Stimulated activated CD4-positive, alpha-beta T cell treated with anti-CD3 and anti-CD28 coated beads, Interleukin-4, amount 100 ng/mL, for 24 hours (primary cell): ENCODE measurements at places on chromosomes 7 and 10.

- no peak for DNase-seq
Observed at GRCh38 chr10:3364768-3365480, 192.3 kb upstream of the PITRM1 start.

DNA sequence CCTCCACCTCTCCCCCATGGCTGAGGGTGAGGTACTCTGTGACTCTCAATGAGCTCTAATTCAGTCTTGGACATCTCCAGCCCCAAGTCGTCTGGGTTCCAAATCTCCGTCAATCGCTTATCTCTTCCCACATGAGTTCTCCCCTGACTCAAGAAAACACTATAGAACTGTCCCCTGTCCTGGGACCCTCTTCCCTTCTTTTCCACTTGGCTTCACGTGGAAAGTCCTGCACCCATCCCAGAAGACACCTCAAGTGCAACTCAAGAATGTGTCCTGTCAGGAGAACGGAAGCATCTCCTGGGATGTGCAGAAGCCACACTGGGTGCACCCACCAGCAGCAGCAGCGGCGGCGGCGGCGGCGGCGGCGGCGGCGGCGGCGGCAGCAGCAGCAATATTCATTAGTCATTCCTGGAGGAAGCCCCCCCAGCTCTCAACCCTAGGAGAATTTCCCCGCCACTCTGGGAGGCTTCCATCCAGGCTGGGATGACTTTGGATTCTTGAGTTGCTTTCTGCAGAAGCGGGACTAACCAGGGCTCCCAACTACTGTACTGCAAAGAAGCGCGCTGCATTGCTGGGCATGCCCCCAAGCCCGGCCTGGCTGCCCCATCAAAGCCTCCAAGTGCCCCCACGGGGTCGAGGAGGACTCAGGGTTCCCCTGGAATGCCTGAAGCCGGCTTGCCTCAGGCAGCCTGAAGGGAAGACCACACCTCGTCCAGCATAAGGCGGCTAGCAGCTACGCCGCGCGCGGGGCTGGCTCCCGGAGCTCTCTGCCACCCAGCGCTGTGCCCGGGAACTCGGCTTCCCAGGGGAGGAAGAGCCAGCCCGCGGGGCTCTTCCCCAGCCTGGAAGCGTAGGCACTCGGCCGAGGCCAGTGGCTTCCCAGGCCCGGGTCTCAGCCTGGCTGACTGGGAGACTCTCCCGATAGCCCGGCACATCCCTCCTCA is 1.0 kb downstream of the CRTAC1 start:
- no peak for DNase-seq

DNA sequence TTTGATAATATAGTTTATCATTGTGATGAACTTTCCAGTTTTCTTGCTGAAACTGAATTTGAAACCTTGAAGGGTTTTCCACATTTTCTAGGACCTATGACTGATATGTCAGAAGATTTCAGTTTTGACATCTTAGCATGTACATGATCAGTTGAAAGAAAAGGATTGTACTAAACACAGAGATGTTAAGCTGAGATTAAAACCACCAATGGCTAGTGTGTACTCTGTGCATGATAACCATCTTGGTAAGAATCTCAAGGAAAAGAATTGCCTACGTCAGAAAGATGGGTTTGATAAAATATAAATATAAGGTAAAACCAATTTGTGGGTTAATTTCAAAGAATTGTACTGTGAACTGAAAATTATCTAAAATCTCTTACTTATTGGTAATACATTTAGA is 776.4 kb downstream of the GATA3 start:
- no peak for DNase-seq

DNA sequence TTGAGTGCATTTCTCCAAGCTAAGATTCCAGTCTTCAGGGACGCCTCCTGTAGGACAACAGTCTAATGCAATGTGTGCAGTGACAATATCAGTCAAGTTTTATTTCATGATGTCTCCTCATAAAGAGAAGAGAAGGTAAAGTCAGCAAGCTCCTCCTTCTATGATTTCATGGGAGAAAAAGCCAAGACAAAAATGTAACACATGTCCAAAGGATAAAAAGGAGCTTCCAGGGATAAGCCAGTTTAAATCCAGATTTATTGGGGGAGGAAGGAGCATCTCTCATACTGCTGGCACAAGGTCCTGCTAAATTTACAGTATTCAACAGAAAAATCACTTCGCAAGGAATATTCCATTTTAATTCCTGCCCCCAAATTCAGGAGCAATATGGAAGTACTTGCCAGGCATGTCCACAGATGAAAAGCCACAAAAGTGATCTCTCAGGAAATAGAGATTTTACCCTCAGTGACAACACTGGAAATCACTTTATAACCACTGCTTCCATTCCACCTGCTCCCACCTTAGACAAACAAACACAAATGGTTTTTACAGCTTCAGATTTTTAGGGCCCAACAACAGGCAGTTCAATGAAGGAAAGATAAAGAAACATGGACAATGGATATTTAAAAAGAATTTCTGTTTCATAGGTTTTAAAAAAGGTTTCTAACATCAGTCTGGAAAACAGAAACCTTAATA is 677.5 kb upstream of the C7orf33 start:
- DNase-seq = no peak

DNA sequence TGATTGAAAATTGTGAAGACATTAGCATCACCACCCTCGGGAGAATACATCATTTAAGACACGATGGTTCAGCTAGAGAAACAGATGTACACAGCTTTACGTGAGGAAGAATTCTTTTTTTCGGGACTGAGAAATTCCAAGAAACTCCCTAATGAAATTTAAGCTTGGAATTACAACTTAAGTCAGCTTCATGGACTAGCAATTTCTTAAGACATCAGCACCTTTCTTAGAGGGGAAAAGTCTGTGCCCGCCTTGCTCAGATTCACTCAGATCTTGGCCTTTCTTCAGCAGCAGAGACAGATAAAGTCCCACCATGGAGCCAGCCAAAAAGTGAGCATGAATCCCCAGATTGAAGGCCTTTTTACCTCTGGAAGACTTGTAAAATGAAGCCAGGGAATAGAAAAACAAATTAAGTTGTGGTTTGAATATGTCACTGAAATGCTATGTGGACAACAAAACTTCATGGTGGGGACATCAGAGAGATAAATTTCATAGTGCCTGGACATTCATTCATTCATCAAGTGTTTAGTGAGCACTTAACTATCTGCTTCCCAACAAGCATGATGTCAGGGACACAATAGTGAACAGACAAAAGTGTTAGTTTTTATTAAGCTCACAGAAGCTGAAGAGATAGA is 32.1 kb downstream of the PRKG1 start:
- DNase-seq = no peak

DNA sequence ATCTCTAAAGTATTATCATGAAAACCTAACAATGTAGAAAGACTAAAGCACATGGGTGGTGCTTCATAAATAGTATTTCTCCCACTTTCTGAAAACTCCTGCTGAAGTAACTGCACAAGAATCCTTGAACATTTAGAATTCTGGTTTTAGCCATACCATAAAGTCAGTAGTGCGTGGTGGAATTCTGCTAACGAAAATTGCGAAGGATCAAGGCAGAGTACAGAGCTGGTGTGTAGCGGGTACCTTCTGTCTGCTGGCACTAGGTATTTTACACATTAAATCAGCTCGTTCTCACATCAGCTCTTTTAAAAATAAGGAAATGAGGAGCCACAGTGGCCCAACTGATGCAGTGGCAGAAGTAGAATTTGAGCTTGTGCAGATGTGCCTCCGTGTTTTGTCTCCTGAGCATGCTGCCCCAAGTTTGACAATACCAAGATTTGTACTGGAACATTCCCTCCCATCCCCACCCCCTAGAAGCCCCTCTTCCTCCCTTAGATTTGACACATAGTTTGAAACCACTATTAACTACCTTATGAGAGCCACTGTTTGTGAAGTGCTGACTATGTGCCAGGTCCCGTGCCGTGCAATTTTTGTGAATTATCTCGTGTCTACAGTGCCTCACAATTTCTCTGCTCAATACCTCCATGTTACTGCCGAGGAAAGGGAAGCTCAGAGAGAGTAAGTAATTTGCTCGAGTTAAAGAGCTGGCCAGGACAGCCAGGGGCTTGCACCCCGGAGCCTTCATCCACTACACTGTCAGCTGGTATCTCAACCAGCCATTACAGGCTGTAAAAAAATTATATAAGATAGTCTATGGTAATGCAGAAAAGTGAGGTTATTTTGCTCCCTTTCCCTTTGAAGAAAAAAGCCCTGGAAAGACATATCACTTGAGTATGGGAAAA is 66.9 kb downstream of the EGFR start:
- no peak for DNase-seq

- no peak for DNase-seq
Observed at GRCh38 chr7:39838326-39838725, 111.7 kb upstream of the CDK13 start.

DNA sequence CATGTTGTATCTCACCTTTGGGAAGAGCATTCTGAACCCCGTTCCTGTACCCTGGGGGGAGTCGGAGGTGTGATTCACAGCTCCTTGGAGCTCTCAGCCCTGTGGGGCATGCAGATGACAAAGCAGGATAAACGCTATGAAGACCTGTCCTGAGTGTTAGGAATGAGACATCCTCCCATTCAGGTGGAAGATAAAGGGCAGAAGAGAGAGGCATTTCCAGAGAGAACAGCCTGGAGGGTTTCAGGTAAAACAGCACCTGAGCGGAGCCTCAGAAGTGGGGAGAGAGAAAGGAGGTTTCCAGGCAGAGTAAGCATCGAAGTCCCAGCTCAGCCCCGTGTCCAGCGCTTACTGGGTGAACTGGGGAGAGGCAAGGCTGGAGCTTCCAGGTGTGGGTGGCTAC is 288.9 kb downstream of the KLF6 start:
- no peak for DNase-seq

DNA sequence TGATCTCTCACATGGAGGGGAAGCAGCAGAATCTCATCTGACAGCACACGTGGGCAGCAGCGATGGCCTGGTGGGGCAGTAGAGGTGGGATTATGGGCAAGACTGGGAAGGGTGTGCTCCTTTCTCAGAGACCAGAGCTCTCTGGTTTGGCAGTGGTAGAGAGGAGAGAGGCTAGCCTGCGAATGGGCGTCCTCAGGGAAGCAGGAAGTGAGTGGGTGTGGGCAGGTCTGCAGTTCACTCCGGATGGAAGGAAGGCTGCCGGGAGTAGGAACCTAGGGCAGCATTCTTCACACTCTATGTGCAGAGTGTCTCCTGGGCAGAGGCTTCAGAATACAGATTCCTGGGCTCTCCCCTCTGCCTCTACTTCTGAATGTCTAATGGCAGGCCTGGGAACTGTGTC is 162.8 kb upstream of the BMPER start:
- no peak for DNase-seq

DNA sequence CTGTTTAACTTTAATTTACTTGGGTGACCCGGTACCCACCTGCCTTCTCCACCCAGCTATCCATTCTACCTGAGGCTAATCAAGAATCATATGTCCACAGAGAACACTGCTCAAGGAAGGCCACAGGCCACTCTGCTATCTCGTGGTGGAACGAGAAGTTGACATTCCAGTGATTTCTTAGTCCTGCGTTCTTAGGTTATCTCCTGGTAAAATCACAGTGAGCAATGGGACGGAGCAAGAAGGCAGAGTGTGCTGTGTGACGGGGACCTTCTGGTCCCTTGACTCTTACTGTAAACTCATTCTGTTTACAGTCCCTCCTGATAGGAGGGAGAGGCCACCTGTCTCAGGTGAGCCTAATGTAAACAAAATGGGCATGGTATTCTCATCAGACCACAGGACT is 256.6 kb downstream of the TNS3 start:
- DNase-seq = no peak

- DNase-seq = no peak
Observed at GRCh38 chr7:103636153-103636552, 190.1 kb upstream of the SLC26A5 start.

- no peak for DNase-seq
Observed at GRCh38 chr10:84195044-84195830, 900 bp downstream of the CDHR1 start.

DNA sequence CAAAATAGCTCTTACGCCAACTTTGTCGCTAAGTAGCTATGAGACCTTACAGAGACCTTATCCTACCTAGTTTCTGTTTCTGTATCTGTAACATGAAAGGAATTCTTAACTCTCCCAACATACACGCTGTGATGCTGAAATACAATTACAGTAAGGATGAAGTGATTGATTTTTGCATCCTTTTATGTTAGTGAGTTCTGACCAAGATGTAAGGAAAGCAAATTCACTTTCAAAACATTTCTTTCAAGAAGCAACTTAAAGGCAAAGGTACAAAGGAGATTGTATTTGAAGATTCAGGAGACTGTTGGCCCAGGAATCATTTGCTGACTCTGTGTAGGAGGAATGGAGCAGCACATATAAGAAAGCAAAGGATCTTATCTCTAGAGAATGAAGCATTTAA is 7.1 kb upstream of the ANK3 start:
- DNase-seq = no peak

DNA sequence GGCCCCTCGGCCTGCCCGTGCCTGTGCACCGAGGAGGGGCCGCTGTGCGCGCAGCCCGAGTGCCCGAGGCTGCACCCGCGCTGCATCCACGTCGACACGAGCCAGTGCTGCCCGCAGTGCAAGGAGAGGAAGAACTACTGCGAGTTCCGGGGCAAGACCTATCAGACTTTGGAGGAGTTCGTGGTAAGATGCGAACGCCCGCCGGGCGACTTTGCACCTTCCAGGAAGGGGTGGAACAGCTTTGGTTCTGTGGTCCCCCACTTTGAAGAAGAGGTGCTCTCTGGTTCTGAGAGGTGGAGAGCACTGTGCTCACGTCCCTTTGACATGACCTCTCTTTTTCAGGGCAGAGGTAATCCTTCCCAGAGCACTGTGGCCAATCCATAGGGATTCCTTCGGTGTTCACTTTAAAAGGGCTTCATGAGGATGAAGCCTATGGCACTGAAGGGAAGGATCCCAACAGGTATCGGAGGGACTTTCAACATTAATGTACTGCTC is 2.6 kb downstream of the VWC2 start:
- DNase-seq = no peak

GRCh38 chr7:107167483-107168232 is 1.1 kb upstream of the HBP1 start:
- DNase-seq = peak; percentile 75
